ENCODE measurements at places on chromosomes 5 and 9.

DNA sequence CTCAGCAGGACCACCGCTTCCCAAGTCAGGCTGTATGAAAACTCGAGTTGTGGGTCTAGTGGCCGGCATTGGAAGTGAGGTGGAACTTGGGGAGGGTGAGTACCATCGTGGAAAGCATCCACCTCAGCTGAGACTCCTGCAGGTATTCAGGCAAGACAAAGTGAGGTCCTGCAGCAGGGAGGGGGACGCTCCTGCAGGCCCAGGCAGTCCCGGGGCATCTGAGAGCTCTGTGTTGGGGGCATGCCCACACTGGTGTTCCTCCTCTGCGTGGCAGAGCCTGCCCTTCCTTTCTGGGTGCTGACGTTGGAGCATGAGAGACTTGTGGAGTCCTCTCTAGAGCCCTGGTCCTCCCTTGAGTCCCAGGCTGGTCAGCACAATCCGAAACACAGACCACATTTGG, 187.7 kb downstream of the CACNA1B start:
- DNase-seq, result no peak

DNA sequence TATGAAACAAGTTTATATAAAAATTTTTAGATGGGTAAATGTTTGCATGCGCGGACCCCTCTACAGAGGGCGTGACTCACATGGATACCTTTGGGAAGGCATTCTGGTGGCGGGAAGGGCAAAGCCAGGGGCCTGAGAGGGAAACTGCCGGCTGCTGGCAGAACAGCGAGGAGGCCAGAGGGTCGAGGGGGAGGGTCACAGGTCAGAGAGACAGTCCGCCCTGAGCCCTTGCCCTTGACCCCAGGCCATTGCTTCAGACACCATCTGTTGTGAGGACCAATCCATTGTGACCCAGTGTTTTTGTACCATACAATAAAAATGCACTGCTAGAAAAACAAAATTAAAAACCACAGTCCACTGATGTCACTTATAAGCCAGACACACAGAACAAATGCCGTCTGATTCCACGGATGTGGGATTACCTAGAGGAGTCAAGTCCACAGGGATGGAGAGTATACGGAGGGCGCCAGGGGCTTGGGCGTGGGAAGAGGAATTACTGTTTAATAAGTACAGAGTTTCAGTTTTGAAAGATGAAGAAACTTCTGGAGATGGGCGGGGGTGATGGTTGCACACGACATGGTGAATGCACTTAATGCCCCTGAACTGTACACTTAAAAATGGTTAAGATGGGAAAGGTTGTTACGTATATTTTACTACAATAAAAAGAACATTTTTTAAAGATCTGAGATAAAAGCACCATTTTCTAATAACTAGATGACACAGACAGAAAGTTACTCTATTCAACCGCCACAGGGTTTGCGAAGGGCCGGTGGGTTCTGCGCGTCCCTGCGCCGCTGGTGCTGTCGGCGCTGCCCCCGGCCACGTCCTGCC, 12.0 kb downstream of the BTNL9 start:
- DNase-seq, result no peak

GRCh38 chr5:8538821-8539220, 669.9 kb downstream of the MTRR start:
- DNase-seq, result no peak

GRCh38 chr9:98964911-98965336, 21.2 kb downstream of the COL15A1 start:
- no peak for DNase-seq

- no peak for DNase-seq
These were observed 30.2 kb upstream of the PTGER4 start for GRCh38 chr5:40649463-40650030.

DNA sequence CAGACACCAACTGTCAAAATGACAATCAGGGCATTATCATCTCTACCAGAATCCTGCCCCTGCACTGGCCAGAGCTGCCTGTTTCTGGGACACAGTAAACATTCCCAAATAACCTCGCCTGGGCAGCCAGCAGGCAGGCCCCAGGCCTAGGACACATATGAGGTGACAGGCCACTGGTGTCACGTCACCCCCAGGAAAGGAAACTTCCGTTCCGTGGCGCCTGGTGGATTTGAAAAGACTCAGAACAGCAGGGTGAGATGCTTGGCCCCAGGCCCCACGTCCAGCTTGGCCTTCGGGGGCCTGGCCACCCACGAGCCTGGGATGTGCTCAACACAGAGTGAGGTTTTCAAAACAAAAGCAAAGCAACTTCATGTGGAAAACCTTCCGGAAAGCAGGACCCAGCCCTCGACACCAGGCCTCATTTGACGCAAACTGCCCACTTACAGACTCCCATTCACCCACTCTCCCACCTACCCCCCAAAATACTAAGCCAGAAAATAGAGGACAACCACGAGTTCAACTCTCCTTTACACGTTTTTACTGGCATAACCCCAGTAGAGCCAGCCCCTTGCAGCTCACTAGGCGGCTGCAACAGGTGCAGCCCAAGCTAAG, 1.2 kb downstream of the SEMA4D start:
- DNase-seq, result no peak

DNA sequence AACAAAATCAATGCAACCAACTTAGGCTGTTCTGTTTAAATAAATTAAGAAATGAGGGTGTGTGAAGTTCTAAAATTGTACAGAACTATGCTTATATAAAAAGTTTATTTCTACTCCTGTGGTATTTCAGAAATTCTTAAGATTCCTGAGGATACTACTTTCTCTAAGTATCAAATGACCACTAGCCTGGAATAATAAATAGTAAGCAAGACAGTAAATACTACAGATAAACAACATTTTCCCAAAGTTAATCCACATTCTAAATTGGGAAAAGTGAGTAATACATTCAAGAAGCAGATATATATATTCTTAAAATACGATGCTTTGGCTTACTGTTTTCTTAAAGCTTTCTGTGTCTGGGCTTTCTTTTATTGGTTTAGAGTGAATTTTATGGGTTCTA, 29.5 kb downstream of the CCNH start:
- no peak for DNase-seq

DNA sequence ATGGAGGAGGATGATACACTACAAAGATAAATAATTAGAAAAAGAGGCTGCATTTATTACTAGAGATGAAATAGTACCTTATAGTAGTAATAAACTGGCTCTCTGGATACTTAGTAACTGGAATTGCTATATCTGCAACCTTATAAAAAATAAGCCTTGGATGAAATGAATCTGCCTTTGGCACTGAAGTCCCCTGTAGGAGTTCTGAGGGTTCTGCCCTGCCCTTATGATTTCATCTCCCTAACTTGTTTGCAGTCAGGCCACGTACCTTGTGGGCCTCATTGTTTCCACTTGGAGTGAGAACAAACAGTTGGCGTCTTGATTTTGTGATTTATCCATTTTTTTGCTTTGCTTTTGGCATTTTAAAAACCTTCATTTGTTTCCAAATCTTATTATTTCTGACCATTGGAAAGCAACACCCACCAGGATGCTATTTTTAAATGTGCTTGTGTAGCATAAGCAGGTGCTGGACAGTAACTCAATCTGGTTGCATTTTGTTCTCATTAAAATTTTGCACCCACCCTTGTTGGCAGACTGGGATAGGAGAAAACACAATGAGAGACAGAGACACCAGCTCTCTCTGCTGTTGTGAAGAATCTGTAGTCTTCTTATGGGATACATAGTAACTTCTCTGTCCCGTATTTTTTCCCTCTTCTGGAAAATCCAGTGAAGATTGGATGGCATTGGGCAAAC, 518.9 kb upstream of the SGCD start:
- DNase-seq, result no peak

GRCh38 chr5:1180096-1180495, 21.3 kb upstream of the SLC6A19 start:
- DNase-seq, result no peak

DNA sequence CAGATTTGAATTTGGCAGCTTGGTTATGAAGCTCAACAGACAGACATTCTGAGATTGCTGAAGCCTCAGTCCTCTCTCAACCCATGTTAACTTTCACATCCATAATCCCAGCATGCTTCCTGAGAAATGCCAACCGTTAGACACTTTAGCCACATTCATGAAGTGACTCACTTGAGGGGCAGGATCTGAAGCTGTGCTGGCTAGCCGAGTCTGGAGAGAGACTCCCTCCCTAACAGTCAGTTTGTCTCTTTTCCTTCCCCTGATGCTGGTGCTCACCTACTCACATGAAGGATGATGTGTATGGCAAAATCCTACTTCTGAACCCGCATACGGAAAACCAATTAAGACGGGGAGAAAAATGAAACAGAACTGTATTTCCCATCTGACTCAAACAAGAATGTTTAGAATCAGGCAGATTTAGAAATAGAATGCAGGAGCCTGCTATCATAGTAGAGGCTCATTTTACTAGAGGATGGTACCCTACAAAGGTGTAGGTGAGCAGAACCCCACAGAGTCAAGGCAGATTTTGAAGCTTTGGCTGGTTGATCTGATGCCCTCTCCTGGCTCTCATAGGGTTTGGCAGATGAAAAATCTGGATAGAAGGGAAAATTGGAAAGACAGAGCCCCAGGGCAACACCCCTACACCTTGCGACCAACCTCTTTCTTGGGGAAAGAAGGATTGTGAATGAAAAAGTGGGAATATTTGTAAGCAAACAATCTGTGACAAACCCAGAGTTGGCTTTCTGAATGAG, 150.9 kb upstream of the LHFPL2 start:
- DNase-seq, result no peak

DNA sequence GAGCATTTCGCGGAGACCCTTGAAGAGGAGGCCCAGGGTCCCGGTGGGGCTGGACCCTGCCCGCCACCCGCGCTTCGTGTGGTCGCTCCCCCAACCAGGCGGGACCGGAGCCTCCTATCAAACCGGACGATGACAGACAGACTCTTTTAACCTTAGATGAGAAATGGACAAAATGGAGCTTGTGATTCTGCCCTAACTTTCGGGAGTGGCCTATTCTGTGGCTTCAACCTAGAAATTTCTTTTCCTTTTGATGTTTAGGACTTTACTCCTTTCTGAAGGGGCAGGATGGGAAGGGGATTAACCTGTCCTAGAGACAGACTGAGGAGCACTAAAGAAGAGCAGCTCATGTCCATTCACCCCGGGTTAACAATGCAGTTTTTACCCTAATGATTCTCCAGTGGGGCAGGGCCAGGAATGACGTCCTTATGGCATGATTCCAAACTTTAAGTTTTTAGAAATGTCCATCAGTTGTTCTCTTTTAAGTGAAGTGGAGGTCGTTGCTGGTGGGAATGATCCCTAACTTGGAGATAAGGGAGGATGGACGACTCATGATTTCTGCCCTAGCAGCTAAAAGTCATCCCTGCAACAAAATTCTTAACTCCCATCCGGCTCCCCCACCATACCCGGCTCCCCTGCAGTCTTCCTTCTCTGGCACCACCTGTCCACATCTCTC, 1.0 kb downstream of the NIPSNAP3A start:
- DNase-seq, result no peak

DNA sequence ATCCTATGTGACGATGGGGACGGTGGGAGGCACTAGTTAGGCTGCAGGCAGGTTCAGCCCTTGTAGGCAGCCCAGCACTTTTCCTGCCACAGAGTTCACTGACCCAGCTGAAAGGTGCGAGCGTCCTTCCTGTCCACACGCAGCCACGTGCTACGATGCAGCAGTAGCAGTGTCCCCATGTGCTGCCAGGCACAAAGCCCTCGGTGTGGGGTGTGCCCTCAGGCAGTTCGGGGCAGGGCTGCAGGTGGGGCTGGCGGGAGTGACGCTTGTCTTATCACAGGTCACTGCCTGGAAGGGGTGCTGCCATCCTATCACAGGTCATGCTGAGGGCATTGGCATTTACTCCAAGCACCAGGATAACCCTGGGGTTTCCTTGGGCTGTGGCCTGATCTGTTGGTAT, 46.8 kb upstream of the CLPTM1L start:
- no peak for DNase-seq

- no peak for DNase-seq
These were observed 5.1 kb downstream of the MLANA start for GRCh38 chr9:5895782-5896181.

GRCh38 chr9:98481676-98482075, 226.2 kb upstream of the TBC1D2 start:
- DNase-seq, result no peak

GRCh38 chr5:1918488-1919208, 35.9 kb upstream of the IRX4 start:
- no peak for DNase-seq

DNA sequence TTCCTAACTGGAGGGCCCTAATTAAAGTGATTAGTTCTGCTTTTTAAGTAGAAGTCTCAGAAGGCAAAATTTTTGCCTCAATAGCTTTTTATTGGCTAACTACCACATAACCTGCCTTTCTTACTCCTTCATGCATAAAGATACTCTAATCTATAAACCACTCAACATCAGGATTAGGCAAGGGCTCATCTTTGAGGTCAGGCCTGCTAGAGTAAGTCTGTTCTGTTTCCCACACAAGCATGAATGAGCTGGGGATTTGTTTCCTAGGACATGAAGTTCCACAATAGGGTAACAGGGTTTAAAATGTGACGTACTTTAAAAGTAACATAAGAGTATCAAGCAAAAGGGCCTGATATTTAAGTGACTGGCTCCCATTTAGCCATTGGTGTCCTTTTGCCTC, 522.7 kb upstream of the TYRP1 start:
- no peak for DNase-seq

GRCh38 chr5:114210662-114211061, 151.2 kb upstream of the KCNN2 start:
- DNase-seq, result no peak

- no peak for DNase-seq
These were observed 409.7 kb upstream of the PIK3R1 start for GRCh38 chr5:67805666-67806348.

GRCh38 chr5:162037431-162037830, 30.1 kb upstream of the GABRG2 start:
- no peak for DNase-seq

All from HuH-7.5 (cell line).